Bronchial epithelial cell (primary cell): ENCODE measurements at places on chromosomes 2 and 18. TPM values are rescaled to one million over a fixed set of nuclear protein-coding genes. Genes with fewer than 3 reads are reported as not detected.

Gene AGAP1
- 17.9 and 22.4 TPM in 2 replicates for total RNA-seq

Gene TMEM198
- under 0.01 and 0.13 TPM in 2 replicates for total RNA-seq

Gene CNRIP1
- total RNA-seq = 0.26 TPM in 1 of 2 replicates, not detected in the other

Gene USP37
- total RNA-seq = 9.2 and 10.4 TPM in 2 replicates

Gene CNTNAP5
- not detected in 2 replicates for total RNA-seq

Gene RFX8
- not detected in 2 replicates for total RNA-seq

Gene ITPRIPL1
- total RNA-seq = 1.6 and 2.6 TPM in 2 replicates

Gene TLX2
- not detected in 2 replicates for total RNA-seq

Gene ADAM23
- total RNA-seq = under 0.01 and 0.13 TPM in 2 replicates

Gene OXER1
- total RNA-seq = not detected in 2 replicates

Gene CDH20
- not detected in 2 replicates for total RNA-seq

Gene CBLN2
- not detected in 2 replicates for total RNA-seq

Gene IL1F10
- total RNA-seq = not detected in 2 replicates

Gene LHCGR
- total RNA-seq = not detected in 2 replicates

Gene CRYGC
- not detected in 2 replicates for total RNA-seq

Gene FRZB
- total RNA-seq = 0.26 and 0.38 TPM in 2 replicates

Gene PRSS56
- not detected in 2 replicates for total RNA-seq

Gene GTF2A1L
- 0.26 TPM in 1 of 2 replicates, not detected in the other for total RNA-seq

Gene DOK6
- not detected in 2 replicates for total RNA-seq

Gene ACTG2
- total RNA-seq = not detected in 2 replicates

Gene TEX44
- total RNA-seq = not detected in 2 replicates

Gene TMEM200C
- under 0.01 TPM in 1 of 2 replicates, not detected in the other for total RNA-seq
